ENCODE measurements at places on chromosomes 6 and 20. TPM values are rescaled to one million over a fixed set of nuclear protein-coding genes. Genes with fewer than 3 reads are reported as not detected.

Gene IGF2R
- 87.5 TPM for total RNA-seq

Gene C20orf141
- total RNA-seq: not detected

DNA sequence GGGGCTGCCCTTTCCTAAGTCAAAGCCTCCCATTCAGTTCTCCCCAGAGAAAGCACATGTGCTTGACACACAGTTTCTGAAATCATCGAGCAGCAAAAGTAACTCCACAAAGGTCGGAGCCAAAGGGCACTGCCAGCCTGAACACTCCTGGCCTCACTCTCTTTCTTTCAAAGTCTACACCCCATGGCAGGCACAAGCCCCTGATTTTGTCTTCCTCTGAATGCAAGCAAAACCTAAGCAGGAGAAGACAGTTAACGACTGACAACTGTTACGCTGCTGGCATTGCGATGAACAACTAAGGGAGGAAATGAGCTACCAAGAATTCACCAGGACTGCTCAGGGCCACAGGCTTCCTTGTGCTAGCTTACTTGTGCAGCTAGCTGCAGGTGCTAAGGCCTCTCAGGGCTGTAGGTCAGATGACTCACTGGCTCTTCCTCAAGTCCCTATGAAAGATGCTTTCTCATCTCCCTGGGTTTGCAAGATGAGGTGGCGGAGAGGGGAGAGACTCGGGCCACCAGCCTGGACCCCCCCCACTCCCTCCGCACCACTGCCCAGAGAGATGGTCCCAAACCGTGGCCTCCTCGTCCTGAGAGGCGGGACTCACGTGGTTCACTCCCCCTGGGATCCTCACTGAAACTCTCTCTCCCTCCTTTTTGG, 208.2 kb downstream of the DLL1 start:
- no peaks in the 10 kb centered on the region for H3K27me3 ChIP-seq
- no peak for DNase-seq
- no peaks in the 10 kb centered on the region for H3K36me3 ChIP-seq
- no peak overlapping the region for H3K27ac ChIP-seq

DNA sequence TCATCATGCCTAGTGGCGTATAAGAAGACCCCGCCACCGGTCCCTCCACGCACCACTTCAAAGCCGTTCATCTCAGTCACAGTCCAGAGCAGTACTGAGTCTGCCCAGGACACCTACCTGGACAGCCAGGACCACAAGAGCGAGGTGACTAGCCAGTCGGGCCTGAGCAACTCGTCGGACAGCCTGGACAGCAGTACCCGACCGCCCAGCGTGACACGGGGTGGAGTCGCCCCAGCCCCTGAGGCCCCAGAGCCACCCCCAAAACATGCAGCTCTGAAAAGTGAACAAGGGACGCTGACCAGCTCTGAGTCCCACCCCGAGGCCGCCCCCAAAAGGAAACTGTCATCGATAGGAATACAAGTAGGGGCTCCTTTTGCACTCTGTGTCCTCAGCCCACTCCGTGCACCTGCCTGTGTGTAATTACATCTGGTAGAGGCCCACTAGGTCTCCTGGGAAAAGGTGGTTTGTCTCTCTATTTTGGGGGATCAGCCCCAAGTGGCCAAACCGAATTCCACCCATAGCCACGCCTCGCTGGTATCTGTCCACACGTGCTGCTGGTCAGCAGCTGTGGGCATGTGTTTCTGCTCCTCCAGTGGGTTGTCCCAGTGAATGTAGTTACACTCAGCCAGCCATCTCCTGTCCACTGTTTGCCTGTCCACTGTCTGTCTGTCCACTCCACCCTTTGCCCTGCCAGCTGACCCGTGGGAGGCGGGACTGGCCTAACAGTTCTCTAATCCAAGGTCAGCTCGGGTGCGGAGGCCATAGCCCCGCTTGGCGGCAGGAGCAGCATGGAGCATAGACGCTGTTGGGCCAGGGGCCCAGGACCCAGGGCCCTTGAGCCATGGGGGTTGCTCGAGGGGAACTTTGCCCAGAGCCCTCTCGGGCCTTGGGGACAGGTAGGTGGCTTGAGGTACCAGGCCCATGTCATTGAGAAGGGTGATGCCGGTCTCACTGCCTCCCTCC, 44.3 kb upstream of the MYL9 start:
- H3K4me3 ChIP-seq: no peak overlapping the region
- no peak for DNase-seq
- H3K36me3 ChIP-seq: peaks cover 54% of the 10 kb centered on the region
- no peaks in the 10 kb centered on the region for H3K27me3 ChIP-seq
- H3K27ac ChIP-seq: no peak overlapping the region
- H3K4me1 ChIP-seq: peaks cover 21% of the 10 kb centered on the region

DNA sequence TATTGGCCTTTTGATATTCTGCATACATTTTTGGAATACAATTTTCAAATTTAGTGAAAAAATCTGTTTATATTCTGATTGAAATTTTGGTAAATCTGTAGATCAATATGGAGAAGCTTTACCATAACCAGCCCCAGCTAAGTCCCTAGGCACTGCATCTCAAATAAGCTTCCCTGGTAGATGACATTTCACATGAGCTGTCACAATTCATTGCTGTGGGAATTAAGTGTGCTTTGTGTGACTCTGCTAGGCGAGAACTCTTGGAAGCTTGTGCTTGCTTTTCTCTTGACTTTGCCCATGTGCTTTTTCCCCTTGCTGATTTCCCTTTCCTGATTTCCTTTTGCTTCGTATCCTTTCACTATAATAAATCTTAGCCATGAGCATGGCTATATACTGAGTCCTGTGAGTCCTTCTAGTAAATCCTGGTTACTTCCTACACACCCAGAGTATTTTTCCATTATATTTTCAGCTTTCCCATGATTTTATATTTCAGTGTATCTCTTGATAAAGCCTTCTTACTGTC, 166.5 kb upstream of the MMS22L start:
- no peak overlapping the region for H3K27ac ChIP-seq
- DNase-seq: no peak
- H3K27me3 ChIP-seq: no peaks in the 10 kb centered on the region
- H3K36me3 ChIP-seq: no peaks in the 10 kb centered on the region
- H3K4me3 ChIP-seq: no peak overlapping the region

Data from T-cell (primary cell).